Stimulated activated CD4-positive, alpha-beta T cell treated with anti-CD3 and anti-CD28 coated beads, TNF-alpha, amount 100 ng/mL, for 1 hour (primary cell): ENCODE measurements at places on chromosomes 11 and 22.

DNA sequence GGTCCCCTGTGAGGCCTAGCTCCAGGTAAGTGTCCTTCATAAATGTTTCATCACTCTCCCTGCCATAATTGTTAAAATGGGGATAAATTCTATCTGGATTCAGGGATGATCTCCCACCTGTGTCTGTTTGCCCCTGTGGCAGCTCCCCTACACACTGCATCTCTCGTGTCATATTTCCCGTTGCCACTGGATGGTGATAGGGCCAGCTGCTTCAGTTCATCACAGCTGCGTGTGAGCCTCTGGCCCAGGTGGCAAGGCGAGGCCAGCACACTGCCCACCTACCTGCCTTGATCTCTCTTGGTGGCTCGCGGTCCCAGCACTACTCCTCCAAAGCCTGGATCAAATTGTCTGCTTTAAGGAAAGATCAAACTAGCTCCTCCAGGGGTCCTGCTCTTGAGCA, 187.4 kb downstream of the GRIK4 start:
- DNase-seq = no peak

- DNase-seq = no peak
These were observed 84.7 kb upstream of the AKIP1 start for GRCh38 chr11:8826139-8826786.

- no peak for DNase-seq
These were observed 78.7 kb downstream of the CASP12 start for GRCh38 chr11:104819603-104820002.

DNA sequence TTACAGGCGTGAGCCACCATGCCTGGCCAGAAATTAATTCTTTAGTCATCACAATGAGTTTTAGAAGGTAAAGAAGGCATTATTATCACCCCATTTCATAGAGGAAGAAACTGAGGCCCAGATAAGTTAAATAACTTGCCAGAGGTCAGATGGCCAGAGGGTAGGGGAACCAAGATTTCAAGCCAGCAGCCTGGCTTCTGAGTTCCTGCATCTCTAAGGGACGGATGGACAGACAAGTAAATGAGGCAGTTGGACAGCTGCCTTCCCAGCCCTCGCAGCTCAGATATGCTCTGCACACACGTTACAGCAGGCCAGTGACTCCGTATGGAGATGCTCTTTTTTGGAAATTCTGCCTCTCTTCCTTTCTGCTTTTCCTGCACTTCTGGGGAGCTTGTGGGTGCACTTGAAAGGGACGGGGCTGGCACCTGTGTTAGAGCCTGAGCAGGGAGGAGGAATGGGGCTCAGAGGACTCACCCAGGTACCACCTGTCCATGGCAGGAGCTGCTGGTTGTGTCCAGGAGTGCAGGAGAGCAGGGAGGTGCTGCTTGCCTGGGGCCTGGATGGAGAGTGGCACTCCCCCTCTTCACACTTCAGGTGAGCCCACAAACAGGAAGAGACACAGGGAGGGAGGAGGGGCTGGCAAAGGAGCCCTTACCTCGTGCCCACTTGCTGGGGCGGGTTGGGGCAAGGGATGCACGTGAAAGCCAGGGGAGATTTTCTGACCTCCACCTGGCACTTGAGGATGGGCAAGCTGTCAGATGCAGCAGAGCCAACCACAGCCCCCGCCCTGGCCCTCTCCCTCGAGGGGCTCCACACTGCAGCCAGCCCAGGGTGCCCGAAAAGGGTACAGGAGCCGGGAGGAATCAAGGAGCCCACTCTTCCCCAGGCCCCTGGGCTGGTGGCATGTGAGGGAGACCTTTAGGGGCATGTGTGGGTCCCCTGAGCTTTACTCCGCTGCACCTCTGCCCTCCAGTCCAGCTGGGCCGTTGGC, 3.3 kb upstream of the FXYD2 start:
- DNase-seq = no peak

DNA sequence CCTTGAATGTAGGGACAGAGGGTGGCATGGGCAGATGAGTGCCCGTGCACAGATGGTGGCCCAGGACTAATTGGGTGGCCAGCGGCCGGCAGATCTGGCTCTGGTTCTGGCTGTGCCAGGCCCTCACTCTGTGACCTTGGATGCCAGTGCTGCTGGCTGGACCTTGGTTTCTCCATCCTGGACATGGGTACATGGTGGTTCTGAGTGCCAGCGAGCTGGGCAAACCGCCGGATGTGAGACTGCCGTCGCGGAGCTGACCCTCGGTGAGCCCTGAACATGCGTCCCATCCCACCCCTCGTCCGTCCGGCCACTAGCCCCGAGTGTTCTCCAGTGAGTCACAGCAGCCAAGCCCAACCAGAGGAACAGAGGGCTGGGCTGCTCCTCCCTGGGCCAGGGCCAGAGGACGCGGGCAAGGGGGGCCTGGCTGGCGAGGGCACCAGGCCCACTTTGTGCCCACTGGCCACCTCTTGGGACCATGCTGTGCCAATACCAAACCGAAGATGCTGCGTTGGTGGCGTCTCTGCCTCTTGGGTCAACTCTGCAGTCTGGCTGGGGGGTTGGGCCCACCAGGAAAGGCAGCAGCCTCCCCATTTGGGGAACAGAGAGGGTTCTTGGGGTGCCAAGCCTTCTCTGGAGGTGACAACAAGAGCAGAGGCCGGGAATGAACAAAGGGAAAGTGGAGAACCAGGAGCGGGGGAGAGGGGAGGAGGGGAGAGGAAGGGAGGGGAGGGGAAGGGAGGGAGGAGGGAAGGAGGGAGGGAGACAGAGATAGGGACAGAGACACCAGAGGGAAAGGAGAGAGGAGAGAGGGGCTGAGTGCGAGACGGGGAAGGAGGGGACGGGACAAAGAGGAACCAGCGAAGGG, 10.7 kb downstream of the LSP1 start:
- DNase-seq = no peak

DNA sequence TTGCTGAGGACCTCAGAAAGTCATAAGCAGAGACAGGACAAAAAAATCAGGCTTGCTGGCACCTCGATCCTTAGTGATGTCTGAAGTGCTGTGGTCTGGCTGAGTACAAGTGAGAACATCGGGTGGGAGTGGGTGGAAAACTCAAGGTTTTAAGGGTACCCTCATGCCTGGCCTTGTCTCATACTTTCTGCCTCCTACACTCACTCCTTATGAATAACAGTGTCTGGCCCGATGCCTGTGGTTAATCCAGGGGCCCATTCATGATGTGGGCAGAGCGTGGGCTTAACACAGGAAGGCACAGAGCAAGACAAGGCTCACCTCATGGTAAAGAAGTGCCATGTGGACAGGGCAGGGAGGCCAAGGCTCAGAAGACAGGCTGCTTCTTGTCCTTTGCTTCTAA, 11.0 kb upstream of the UCP3 start:
- DNase-seq = no peak

GRCh38 chr11:33182246-33182878, 21.1 kb upstream of the CSTF3 start:
- DNase-seq = no peak

DNA sequence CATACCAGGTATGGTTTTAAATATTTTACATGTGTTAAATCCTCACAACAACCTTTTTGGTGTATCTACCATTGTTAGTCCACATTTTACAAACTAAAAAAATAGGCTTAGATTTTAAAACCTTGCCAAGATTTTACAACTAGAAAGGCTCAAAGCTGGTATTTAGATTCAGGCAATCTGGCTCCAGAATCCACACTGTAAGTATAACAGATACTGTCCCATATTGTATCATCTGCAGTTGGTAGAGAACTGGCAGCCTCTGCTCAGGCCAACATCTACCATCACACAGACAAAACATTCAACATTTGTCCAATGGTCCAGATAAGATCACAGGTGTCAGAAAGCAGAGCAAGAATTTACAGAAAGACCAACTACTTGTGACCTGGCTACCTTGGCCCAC, 30.9 kb downstream of the CSNK2A3 start:
- no peak for DNase-seq

- no peak for DNase-seq
These were observed 100.7 kb downstream of the MAML2 start for GRCh38 chr11:96242191-96242847.
